Right forelimb (tissue), 1 donor: ENCODE measurements at places on chromosomes 13 and 19.
A peak's percentile ranks its signal among the peaks of the same experiment; 100 is the strongest.

DNA sequence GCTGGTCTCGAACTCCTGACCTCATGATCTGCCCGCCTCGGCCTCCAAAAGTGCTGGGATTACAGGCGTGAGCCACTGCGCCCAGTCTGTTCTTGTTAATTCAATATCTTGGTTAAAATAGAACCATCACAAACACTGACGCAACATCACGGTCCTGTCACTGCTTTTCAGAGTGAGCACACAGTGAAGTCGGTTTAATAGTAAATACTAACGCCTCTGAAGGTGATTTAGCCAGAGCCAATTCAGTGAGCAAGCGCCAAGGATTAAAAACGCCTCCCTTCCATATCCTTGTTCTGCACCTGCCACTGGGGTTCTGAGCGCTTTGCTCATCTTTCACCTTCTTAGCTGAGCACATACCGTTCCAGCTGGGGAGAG, 30.3 kb downstream of the LAMP1 start:
- no peak for DNase-seq

DNA sequence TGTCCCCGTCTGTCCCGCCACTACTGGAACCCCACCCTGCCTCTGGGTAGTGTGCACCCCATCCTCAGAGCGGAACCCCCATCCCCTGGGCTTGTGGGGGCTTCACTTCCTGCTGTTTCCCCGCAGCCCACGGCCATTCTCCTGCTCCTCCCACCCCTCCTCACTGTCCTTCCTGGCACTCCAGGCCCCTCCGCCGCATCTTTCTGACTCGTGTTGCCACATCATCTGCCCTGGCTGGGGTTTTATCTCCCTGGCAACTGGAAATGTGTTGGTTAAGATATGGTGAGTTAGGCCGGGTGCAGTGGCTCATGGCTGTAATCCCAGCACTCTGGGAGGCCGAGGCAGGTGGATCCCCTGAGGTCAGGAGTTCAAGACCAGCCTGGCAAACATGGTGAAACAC, 37.3 kb downstream of the KDM4B start:
- DNase-seq = no peak

- no peak for DNase-seq
Observed at GRCh38 chr19:501646-502045, 5.4 kb downstream of the MADCAM1 start.

DNA sequence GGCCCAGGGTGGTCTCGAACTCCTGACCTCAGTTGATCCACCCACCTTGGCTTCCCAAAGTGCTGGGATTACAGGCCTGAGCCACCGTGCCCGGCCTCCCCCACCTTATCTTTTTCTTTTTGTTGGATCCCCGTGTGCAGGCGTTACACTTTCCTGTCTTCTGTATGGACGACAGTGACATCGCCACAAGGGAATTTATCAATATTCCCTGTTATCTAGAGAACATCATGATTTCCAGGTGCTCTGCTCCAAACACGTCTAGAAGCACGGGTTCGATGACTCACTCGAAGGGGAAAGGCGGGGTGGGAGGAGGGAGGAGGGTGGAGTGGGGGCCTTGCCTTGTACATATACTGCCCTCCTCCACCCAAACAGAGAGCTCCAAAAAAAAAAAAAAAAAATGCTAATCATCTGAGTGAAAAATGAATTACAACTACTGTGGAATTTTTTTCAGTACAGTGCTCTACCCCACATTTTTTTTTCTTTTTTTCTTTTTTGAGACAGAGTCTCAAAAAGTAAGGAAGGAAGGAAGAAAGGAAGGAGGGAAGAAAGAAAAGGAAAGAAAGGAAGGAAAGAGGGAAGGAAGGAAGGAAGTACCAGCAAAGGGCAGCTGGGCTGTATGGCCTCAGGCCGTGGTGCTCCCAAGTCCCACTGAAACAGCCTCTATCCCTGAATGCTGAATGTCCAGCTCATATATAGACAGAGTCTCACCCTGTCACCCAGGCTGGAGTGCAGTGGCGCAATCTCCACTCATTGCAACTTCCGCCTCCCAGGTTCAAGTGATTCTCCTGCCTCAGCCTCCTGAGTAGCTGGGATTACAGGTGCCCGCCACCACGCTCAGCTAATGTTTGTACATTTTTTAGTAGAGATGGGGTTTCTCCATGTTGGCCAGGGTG, 36.8 kb downstream of the INSR start:
- no peak for DNase-seq

DNA sequence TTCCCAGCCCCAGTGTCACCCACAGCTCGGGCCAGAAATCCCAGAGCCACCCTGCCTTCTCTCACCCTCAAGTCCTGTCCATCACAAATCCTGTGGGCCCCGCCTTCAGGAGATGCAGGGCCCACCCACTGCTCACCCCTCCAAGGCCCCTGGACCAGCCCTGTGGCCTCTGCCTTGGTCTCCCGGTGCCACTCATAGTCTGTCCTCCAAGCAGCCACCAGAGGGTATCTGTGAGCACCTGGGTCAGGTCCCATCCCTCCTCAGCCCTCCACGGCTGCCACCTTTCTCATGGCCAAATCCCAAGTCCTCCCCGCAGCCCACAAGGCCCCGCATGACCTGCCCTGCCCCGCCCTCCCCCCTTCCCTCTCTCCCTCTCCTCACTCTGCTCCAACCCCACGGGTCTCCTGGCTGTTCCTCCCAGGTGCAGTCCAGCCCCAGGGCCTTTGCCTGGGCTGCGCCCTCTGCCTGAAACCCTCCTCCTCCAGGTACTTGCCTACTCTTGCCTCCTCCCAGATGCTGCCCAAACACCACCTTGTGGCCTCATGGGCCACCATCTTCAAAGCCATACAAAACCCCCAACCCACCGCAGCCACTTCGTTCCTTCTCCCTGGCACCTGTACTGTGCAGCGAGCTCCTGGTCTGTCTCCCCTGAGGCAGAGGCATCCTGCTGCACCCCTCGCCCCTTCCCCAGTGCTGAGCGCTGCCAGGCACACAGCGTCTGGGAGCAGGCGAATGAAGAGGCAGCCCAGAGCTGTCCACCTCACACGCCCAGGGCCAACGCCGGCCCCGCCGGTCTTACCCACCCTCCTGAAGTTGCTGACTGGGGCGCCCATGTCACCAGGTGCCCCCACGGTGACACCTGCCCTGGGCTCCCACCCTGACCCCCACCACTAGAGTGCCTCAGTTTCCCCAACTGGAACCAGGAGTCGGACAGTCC, 13.2 kb upstream of the UQCR11 start:
- no peak for DNase-seq

DNA sequence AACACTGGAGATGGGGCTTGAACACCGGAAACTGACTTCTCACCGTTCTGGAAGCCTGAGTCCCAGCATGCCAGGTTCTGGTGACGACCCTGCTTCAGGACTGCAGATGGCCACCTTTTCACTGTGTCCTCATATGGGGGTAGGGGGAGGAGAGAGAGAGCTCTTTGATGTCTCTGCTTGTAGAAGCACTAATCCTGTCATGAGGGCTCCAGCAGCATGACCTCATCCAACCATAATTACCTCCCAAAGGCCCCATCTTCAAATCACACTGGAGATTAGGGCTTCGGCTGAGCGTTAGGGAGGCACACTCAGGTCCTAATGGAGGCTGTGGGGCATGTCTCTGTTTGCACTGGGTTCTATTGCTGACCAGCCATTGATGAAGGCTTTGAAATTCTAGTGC, 255.3 kb downstream of the TEX29 start:
- DNase-seq = no peak

- DNase-seq = peak; percentile 99
Observed at GRCh38 chr19:38849860-38850435, at the start of gene HNRNPL. HNRNPL (minus strand) TSS chr19:38849986; CDS start chr19:38849966, 20 bp downstream.

DNA sequence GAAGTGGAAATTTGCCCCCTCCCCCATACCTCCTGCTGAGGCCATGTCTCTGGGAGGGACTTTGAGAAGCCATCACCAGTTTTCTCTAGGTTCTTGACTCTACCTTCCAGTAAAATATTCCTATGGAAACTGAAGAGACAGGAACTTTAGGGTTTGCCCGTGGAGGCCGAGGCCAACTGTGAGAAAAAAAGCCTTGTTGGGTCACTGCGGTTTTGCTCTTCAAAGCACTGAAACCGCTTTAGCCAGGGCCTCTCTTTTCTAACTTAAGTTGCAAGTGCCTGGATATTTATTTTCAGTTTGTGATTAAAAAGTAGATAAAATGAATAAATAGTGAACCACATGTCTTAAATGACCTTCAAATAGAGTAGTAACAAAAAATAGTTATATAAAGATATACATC, 159.7 kb upstream of the TSC22D1 start:
- DNase-seq = no peak

DNA sequence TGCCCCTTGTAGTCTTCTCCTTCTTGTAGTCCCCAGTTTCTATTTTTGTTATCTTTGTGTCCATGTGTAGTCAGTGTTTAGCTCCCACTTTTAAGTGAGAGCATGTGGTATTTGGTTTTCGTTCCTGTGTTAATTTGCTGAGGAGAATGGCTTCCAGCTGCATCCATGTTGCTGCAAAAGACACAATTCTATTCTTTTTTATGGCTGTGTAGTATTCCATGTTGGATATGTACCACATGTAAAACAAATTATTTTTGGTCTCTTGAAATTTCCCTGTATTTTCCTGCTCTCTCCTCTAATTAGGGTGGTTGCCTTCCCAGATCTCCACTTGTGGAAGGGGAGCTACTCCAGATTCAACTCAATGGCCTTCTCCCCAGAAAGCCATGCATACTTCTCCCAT, 813.8 kb downstream of the UQCRFS1 start:
- DNase-seq = no peak

GRCh38 chr13:110607675-110608224, 7.6 kb upstream of the NAXD start:
- DNase-seq = no peak
